Activated T-helper 9 cell treated with anti-CD3 and anti-CD28 coated beads, Interleukin-2, amount 50 U/mL, for 16 hours (primary cell): ENCODE measurements at places on chromosomes 16 and 17.
A peak's percentile ranks its signal among the peaks of the same experiment; 100 is the strongest.

DNA sequence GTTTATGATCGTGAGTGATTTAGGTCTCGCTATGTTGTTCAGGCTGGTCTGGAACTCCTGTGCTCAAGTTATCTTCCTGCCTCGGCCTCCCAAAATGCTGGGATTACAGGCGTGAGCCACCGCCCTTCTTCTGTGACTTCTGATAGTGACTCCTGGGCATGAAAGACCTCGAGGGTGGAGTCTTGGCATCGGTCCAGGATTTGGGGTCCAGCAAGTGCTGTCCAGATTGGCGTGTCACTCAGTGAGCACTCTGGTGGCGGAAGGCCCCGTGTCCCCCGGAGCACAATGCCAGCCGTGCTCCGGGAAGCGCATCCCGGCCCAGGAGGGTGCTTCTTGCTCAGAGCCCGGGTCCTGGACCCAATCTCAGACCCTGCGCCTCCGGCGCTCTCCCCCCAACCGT lies 6.8 kb downstream of the OR1F1 start:
- no peak for DNase-seq

DNA sequence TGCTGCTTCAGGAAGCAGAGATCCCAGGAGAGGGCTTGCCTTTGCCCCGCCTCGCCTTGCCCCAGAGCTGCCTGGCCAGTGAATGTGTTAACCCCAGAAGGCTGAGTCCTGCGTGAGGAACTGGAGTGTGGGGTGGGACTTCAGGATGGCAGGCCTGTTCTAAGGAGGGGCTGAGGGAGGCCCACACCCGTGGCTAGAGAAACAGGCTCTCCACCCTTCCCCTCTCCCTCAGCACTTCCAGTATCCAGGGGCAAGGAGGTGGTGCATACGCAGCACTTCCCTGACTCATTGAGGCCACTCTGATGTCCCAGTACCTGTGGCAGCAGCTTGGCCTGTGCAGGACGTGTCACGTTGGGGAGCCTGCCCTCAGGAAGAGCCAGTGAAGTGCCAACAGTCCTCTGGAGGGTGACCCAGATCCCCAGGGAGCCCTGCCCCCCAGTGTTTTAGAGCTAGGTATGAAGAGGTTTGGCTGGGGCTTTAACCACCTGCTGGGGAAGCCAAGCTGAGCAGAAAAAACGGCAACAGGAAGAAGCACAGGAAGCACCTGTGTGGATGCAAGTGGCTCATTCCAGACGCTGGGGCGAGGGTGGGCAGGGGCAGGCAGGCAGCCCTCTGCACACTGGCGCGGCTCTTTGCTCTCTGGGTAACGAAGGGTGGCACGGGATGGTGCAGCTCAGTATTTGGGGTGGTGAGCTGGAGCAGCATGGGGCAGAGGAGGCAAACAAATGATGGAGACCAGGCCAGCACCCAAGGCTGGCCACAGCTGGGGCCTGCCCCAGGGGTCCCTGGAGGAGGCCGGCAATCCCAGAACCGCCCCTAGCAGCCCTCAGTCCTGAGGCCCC lies 14.7 kb upstream of the CTCF start:
- DNase-seq, result no peak

DNA sequence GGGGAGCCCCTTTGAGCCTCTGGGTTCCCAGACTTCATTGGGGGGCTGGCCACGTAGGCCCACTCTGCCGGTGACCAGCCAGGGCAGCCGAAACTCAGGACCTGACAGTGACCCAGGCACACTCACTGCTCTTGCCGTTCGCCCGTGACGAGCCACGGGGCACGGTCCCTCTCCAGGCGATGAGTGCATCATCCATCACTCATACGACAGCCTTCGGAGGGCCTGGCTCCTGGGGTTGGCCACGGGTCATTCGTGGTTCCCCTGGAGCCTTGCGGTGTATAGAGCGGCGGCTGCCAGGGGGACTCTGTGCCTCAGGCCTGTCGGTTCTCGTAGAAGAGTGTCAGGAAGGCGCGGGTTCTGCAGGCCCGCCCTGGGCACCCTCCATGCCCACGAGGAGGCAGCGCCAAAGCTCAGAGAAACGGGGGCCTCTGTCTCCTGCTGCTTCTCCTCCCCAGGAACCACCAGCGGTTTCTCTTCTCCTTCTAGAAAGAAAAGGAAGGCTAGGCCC lies 11.2 kb upstream of the NUDT16L1 start:
- DNase-seq, result no peak

- DNase-seq, result peak; percentile 46
Observed at GRCh38 chr16:23999663-24000062, 163.9 kb downstream of the PRKCB start.

GRCh38 chr17:2821868-2822267 lies 25.6 kb downstream of the RAP1GAP2 start:
- no peak for DNase-seq

DNA sequence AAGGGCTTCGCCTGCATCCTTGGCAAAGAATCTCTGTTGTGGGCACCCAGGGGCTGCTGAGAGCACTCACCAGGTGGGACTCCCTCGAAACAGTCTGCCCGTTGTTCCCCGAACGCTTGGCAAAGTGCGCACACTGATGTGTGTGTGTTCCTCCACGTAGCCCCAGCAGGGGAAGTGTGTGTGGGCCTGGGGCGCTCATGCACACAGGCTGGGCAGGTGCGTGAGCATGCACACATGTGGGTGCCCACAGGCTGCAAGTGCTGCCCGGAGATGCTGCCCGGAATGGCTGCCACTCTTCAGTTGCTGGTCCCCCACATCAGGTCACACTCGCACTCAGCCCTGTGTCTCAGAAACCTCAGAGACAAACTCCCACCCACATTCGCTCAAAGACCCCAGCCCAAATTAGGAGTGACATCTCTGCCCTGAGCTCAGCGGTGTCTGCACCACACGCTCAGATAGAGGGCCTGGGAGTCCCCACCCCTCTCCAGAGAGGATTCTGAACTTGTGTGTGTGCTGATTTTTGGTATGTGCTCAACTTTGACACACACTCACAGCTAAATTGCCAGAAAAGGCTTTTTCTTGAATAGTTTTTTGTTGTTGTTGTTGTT lies 119.4 kb downstream of the MGAT5B start:
- no peak for DNase-seq

- DNase-seq, result no peak
Observed at GRCh38 chr17:36512641-36513040, 22.0 kb downstream of the MYO19 start.

DNA sequence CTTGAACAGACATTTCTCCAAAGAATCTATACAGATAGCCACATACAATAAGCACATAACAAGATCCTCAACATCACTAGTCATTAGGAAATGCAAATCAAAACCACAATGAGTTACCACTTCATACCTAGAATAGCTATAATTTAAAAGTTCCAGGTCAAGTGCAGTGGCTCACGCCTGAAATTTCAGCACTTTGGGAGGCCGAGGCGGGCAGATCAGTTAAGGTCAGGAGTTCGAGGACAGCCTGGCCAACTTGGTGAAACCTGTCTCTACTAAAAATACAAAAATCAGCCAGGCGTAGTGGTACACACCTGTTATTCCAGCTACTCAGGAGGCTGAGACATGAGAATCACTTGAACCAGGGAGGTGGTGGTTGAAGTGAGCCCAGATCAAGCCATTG lies 19.9 kb downstream of the RANBP10 start:
- no peak for DNase-seq

DNA sequence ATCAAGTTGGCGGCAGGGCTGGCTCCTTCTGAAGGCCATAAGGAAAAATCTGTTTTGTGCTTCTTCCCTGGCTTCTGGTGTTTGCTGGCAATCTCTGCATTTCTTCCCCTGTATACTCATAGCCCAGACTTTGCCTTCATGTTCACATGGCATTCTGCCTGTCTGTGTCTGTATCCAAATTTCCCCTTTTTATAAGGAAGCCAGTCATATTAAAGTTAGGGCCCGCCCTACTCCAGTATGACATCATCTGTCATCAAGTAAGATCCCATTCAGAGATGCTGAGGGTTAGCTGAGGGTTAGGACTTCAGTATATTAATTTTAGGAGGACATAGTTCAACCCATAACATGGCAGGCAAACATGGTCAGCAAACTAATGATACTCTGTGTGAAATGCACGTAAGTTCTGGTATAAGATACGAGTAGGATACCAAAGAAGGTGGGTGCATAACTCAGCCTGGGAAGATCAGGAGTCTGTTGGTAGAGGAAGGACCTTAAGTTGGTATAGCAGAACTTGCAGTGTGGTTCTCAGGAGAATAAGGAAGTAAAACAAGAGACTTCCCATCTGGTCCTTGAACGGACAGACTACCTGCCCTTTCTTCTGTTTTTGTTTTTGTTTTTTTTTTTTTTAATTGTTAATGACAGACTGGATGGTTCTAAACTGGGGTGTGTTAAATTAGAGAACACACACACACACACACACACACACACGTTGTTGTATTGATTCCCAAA lies 13.9 kb downstream of the MAP2K6 start:
- no peak for DNase-seq

DNA sequence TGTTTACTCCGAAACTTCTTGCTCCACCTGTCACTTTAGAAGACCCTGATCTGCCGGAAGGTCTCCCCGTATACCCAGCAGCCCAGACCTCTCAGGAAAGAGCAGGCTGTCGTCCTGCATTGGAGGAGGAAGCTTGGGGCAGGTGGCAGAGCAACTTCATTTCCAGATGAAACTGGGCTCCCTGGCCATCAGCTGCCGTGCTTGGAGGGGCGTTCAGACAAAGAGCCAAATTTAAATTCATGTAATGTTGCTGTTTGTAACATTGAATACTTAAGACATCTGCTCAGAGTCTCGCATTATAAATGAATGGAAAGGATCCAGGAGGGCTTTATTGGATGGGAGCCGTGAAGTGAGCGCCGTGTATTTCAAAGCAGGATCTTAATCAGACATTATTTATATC lies 628.5 kb downstream of the MAF start:
- no peak for DNase-seq

GRCh38 chr16:60755907-60756306 lies 1280.3 kb downstream of the CDH8 start:
- no peak for DNase-seq

- no peak for DNase-seq
Observed at GRCh38 chr16:12160249-12160648, 183.7 kb downstream of the SNX29 start.

DNA sequence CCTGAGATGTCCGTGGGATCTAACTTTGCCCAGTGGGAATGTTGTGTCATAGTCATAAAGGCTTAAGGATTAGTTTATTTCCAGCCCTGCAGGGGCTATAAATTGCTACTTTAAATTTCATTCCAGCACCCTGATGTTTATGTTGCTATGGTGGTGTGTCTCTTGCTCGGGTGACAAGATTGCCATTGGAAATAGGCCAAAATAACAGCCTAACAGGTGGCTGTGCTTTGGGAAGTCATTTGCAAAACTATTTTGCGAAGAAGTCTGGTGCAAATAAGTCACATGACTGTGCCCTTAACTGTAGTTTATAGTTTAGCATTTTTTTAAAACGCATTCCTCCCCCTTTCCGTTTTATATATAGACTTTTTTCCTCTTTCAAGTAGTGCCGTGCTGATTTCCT lies 23.1 kb downstream of the PITPNC1 start:
- DNase-seq, result no peak

- DNase-seq, result no peak
Observed at GRCh38 chr17:80811181-80812105, 180.2 kb upstream of the CHMP6 start.

DNA sequence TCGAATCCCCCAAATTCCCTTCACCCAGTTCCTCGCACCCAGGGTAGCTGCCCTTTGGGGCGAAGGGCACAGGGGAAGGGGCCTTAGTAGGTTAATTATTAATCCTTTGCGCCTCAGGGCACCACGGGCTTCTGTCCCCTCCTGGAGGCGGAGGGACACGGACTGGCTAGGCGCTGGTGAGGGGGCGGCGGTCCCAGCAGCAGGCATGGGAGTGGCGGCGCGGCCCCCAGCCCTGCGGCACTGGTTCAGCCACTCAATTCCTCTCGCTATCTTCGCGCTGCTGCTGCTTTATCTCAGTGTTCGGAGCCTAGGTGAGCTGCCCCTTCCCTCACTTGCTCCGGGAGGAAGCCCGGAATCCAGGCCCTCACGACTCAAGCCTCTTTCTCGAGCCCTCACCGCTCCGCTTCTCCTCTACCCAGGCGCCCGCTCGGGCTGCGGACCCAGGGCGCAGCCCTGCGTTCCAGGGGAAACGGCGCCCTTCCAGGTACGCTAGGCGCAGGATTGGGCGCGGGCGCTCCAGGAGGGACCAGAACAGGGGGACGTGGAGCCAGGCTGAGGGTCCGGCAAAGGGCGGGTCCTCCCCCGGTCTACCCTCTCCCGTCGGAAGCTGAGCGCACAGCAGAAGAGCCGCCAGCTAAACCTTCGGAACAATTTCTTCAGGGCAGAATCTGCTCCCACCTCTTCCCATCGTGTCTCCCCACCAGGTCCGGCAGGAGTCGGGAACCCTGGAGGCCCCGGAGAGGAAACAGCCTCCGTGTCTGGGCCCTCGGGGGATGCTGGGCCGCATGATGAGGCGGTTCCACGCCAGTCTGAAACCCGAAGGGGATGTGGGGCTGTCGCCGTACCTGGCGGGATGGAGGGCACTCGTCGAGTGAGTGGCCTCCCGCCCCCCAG lies at the start of gene GLTPD2:
GLTPD2 (plus strand) TSS at position 158 of the 894 bp plus-strand sequence; CDS start at position 206, 48 bp downstream.
- no peak for DNase-seq

DNA sequence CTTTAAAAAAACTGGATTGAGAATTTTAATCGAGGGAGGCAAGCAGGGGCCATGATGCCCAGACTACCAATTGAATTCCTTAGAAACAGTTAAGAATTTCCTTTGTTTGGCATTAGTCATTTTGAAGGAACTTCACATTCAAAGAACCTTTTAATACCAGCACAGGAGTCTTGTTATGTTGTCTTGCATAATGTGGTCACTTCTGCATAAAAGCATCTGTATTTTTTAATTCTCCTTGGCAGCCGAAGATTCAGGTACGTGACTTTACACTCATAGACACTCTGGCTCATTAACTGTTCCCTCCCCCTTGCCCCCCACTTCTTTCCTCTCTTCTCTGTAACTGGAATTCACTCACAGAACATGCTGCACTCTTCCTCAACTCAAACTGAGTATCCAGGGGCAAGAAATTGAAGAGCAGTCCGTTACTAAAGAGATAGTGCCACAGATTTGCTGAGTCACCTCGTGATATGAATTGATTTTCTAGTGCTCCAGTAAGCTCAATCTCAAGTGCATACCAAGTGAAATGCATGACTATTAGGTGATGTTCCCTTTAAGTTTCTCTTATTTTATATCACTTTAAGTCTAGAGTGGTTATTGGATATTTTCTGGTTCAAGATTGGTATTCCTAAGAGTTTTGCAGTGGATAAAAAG lies 572.2 kb upstream of the SOX9 start:
- DNase-seq, result no peak

DNA sequence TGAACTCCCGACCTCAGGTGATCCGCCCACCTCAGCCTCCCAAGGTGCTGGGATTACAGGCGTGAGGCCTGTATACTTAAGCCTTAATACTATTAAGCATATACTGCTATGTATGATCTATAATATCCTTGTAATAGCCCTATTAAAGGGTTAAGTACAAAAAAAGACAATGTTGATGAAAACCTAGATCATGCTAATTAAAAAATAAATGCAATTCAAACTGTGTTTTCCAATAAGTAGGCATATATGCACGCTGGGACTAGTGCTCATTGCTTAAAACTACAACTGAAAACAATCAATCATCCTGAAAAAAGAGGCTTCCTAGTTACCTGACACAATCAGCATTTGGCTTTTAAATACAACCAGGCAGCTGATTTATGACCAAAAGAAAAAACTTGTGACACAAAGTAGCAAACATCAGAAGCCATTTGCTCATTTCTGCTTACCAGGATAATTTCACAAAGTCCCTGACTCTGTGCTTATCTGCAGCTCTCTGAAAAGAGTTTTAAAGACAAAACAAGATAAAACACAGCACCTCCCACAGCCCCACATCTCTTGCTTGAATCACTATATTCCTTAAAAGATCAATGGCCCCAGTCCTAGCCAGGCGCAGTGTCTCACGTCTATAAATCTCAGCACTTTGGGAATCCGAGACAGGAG lies 11.1 kb downstream of the ZNF385C start:
- DNase-seq, result no peak

GRCh38 chr17:34989473-34989872 lies 9.2 kb downstream of the LIG3 start:
- no peak for DNase-seq
